ENCODE measurements at places on chromosomes 2 and 18.

- no peak for DNase-seq
Observed at GRCh38 chr2:101153077-101153707, 2.0 kb upstream of the TBC1D8 start.

GRCh38 chr2:206457188-206457634 is 13.9 kb downstream of the ADAM23 start:
- no peak for DNase-seq

GRCh38 chr2:1782514-1782913 is 38.2 kb upstream of the PXDN start:
- DNase-seq = no peak

GRCh38 chr18:63267975-63268721 is 51.4 kb downstream of the BCL2 start:
- no peak for DNase-seq

GRCh38 chr2:151630372-151630771 is 103.9 kb downstream of the NEB start:
- DNase-seq = no peak

DNA sequence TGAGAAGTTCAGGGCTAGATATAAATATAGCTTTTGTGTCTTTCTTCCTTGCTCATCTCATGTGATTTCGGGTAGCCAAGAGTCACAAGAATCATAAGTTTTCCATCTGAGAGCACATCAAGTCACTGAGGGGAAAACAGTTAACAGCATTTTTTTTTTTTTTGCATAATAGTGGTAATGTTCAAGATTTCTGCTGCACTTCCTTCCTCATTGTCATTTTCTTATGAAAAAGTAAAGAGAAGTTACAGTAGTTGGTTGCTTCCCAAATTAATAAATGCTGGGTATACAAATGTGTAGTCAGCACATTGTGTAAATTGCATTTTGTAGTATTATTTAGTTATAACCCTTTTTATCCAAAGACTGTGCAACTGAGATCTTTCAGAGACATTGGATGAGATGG is 93.6 kb downstream of the ZEB2 start:
- no peak for DNase-seq

DNA sequence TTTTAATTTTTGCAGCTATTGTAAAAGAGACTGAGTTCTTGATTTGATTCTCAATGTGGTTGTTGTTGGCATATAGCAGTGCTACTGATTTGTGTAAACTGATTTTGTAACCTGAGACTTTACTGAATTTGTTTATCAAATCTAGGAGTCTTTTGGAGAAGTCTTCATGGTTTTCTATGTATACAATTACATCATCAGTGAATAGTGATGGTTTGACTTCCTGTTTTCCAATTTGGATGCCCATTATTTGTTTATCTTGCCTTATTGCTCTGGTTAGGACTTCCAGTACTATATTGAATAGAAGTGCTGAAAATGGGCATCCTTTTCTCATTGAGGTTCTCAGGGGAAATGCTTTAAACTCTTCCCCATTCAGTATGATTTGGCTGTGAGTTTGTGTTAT is 99.7 kb downstream of the GULP1 start:
- no peak for DNase-seq

- DNase-seq = no peak
Observed at GRCh38 chr2:220969348-220969747, 602.8 kb downstream of the EPHA4 start.

DNA sequence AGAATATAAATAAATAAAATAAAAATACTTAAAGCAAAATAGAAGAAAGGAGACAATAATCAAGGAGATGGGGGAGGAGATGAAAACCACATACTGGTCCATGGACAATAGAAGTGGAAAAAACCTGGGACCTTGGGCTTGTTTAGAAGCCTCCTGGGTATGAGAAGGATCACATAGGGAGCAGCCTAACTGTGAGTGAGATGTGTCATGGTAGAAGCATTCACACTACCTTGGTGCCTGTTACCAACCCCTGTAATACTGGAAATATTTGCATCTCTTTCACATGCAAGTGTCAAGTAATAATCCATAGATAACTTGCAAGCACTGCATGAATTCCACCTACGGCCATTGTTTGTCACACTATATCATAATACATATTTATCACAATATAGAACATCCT is 23.2 kb upstream of the RNF103 start:
- no peak for DNase-seq

DNA sequence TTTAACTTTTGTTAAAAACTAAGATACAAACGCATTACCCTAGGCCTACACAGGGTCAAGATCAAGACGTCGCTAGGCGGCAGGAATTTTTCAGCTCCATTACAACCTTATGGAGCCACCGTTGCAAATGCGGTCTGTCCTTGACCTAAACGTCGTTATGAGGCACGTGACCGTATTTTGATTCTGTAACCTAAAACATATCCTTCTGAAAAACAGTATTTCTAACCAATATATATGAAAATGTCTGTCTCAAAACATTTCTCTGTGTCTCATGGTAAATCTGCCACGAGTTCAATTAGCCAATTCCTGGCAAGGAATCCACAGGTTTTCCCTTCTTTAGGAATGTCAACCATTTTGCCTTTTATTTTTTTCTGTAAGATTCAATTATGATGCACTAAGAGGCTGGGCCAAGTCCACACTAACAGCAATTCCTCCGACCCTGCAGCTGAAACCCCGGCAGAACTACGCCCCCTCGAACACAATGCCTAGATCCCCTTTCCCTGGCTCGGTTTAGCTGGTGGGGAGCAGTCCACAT is 1.7 kb downstream of the RTN4 start:
- peak; percentile 15 for DNase-seq

DNA sequence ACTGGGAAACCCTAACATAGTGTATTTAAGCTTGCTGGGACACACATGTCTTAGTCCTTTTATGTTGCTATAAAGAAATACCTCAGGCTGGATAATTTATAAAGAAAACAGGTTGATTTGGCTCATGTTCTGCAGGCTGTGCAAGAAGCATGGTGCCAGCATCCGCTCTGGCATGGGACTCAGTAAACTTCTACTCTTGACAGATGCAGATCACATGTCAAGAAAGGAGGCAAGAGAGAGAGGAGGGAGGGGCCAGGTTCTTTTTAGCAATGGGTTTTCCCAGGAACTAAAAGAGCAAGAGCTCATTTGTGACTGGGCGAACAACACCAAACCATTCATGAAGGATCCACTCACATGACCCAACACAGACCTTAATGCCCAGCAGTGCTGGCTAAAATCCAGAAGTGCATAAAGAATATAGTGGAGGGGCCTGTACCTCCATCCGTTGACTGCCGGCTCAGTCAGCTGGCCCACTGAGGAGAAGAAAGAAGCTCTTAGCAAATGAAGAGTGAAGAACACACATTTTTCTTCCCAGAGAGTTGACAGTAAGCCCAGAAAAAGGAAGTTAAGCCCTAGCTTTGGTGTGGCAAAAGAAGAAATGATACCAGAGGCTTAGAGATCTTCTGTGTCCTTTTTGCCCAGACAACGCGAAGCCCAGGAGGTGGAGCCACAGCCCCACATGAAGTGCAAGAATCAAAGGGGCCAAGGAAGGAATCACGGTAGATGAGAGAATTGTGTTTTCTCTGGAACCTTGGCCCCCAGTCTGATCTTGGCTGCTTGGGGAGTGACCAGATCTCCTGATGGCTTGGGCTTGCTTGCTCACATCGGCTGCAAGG is 183.5 kb upstream of the FAM98A start:
- DNase-seq = no peak

Measured in NCI-H1930 (cell line).